ENCODE measurements at places on chromosomes 1 and 21.

DNA sequence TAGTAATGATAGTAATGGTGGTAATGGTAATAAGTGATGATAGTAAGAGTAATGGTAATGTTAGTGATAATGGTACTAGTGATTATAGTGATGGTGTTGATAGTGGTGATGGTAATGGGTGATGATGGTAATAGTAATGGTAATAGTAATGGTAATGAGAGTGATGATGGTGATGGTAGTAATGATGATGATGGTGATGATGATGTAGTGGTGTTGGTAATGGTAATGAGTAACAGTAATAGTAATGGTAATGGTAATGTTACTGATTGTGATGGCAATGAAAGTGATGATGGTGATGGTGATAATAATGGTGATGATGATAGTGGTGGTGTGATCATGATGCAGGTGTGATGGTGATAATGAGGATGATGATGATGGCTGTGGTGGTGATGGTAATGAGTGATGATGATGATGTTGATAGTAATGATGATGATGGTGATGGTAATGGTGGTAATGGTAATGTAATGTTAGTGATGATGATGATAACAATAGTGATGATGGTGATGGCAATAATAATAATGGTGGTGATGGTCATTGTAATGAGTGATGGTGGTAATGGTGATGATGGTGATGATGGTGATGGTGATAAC lies 235.0 kb downstream of the MATN1 start:
- H3K4me1 ChIP-seq: no peaks in the 10 kb centered on the region
- H3K4me3 ChIP-seq: no peak overlapping the region
- no peak overlapping the region for H3K27ac ChIP-seq
- no peaks in the 10 kb centered on the region for H3K27me3 ChIP-seq
- no peaks in the 10 kb centered on the region for H3K36me3 ChIP-seq

DNA sequence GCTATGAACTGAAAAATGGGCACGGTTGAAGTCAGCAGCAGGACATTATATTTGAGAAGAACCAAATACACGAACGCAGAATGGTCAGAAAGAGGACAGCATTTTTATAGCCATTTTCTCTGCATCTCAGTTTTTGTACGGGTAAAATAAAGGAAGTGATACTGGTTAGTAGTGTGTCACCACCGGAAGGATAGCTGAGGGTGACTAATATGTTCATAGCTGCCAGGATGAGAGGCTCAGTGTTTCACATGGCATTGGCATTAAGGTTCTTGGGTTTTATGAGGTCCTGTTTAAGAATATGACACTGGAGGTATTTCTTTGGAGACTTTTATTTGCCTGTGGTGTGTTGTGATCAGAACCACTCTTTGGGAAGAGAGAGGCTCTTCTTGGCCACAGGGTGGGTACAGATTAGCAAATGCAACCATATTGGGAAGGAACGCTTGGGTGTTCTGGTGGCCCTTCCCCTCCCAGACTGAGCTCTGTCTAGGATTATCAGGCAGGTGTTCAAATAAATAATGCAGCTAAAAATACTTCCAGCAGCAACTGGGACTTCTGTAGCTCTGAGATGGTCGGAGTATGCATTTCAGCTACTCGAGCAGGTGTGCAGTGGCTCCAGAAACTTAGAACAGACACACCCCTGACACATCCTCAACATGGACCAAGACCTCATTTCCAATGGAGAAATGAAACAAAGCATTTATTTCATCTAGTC lies 158.2 kb downstream of the PBX1 start:
- no peak overlapping the region for H3K27ac ChIP-seq
- DNase-seq: no peak
- no peak overlapping the region for H3K4me3 ChIP-seq
- H3K4me1 ChIP-seq: peaks cover 71% of the 10 kb centered on the region
- no peaks in the 10 kb centered on the region for H3K27me3 ChIP-seq

DNA sequence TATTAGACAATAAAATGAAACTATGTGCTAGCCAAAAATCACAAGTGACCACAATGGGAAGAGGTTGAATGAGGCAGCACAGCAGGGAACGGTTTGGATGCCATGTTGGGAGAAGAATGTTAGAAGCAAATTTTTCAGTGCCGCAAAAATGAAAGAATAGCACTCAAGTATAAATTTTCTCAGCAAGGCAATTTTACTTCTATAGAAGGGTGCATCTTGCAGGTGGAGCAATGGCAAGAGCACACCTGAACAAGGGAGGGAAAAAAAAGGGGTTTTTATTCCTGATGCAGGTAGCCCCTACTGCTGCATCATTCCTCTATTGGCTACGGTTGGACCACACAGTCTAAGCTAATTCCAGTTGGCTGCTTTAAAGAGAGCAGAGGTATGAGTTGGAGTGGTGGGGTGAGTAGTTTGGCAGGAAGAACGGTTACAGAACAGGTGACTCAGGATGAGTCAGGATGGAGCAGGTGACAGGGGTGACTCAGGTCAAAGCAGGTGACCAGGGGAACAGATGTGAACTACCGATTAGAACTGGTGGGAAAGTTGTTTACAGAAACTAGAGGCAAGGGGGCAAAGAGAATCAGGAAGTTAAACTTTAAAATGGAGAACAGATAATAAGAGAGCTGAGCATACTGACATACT lies 301.1 kb upstream of the NRIP1 start:
- no peaks in the 10 kb centered on the region for H3K27me3 ChIP-seq
- H3K36me3 ChIP-seq: no peaks in the 10 kb centered on the region
- no peak overlapping the region for H3K4me3 ChIP-seq

GRCh38 chr1:41274752-41275545 lies 32.8 kb upstream of the SCMH1 start:
- H3K4me3 ChIP-seq: no peak overlapping the region
- no peaks in the 10 kb centered on the region for H3K4me1 ChIP-seq
- H3K36me3 ChIP-seq: no peaks in the 10 kb centered on the region
- no peaks in the 10 kb centered on the region for H3K27me3 ChIP-seq

DNA sequence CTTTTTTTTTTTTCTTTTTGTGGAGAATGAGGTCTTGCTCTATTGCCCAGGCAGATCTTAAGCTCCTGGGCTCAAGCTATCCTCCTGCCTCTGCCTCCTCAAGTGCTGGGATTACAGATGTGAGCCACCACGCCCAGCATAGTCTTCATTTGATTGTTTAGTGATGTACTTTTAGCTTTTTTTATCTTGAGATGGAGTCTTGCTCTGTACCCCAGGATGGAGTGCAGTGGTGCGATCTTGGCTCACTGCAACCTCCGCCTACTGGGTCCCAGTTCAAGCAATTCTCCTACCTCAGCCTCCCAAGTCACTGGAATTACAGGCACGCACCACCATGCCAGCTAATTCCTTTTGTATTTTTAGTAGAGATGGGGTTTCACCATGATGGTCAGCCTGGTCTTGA lies 24.0 kb upstream of the LRRC3 start:
- H3K4me1 ChIP-seq: no peaks in the 10 kb centered on the region
- no peak overlapping the region for H3K4me3 ChIP-seq
- H3K27me3 ChIP-seq: no peaks in the 10 kb centered on the region
- H3K27ac ChIP-seq: no peak overlapping the region

- no peaks in the 10 kb centered on the region for H3K27me3 ChIP-seq
- no peak for DNase-seq
- no peak overlapping the region for H3K4me3 ChIP-seq
- no peaks in the 10 kb centered on the region for H3K4me1 ChIP-seq
These were observed 70.7 kb downstream of the COL24A1 start for GRCh38 chr1:86085741-86086409.

DNA sequence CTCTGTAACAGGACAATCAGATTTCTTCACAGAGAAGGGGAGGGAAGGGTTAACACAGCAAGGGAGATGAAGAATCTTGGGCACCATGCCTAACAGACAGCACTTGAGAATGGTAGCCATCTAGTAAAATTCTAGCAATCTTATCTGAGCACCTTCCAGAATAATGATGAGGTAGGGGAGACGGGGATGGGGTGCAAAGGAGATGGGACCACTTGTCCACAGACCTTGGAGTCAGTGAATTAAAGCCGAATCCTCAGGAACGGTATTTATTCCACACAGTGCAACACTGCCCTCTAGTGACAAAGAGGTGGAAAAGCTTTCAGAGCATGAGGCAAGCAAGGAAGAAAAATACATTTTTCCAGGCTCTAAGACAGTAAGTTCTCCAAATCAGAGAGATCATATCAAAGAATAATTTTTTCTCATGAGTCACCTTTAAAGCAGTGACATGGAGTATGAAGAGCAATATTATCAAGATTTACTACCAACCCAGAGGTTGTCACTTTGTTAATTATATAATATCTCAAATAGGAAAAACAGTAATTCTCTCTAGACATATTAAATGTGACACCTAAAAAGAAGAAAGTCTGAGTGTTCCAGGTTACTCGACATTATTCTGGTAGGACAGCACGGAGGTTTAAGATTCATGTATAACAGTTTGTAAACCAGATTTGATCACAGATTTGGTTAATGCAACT lies 43.3 kb upstream of the LPAR3 start:
- H3K27ac ChIP-seq: no peak overlapping the region
- no peaks in the 10 kb centered on the region for H3K36me3 ChIP-seq
- DNase-seq: peak; percentile 82
- no peaks in the 10 kb centered on the region for H3K27me3 ChIP-seq
- H3K4me1 ChIP-seq: peaks cover 5% of the 10 kb centered on the region

DNA sequence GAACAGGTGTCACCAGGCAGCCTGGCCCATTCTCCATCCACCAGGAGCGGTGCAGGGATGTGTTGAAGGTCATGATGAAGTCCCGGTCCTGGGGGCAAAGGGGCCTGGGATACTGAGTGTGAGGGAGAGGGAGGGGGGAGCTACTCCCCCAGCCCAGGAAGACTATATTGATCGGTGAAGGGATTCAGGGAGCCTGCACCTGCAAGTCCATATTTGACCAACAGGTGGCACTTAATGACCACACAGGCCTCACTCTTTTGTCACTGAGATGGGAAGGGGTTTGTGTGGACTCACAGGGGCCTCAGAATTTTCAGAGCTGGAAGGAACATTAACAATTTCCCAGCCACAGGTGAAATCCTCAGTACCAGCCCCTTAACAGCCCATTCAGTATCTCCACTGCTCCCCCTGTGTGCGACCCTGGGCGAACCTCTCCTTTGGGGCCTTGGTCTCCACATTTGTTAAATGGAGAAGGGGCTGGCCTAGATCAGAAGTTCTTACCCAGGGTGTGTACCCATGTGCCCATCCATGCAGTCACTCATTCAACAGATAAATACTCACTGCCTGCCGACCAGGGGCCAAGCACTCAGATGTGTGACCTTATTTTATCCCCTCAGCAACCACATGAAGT lies 55.6 kb downstream of the NKAIN1 start:
- H3K4me3 ChIP-seq: no peak overlapping the region
- H3K36me3 ChIP-seq: no peaks in the 10 kb centered on the region
- H3K4me1 ChIP-seq: no peaks in the 10 kb centered on the region
- peak; percentile 49 for DNase-seq

GRCh38 chr1:56376188-56376984 lies 203.0 kb downstream of the PLPP3 start:
- no peaks in the 10 kb centered on the region for H3K27me3 ChIP-seq
- DNase-seq: no peak
- H3K36me3 ChIP-seq: no peaks in the 10 kb centered on the region
- no peak overlapping the region for H3K27ac ChIP-seq
- no peak overlapping the region for H3K4me3 ChIP-seq
- H3K4me1 ChIP-seq: peaks cover 52% of the 10 kb centered on the region

DNA sequence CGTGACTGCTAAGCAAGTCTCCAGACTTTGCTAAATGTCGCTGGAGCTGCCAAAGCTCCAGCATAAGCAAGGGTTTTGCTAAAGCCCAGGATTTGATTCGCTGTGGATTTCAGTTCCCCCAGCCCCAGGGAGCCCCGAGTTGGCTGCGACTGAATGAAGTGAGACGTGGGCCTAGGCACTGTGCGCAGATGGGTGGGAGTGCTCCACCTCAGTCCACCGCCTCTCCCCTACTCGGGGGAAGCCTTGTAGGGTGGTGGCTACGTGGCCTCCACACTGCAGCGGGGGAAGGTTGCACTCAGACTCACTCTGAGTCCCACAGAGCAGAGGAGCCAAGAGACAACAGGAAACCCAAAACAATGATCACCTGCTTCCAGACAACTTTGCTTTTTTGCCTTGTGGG lies 397.8 kb upstream of the VAMP3 start:
- no peak overlapping the region for H3K4me3 ChIP-seq
- no peak for DNase-seq
- H3K36me3 ChIP-seq: no peaks in the 10 kb centered on the region
- H3K27me3 ChIP-seq: no peaks in the 10 kb centered on the region
- H3K4me1 ChIP-seq: peaks cover 21% of the 10 kb centered on the region

- H3K27me3 ChIP-seq: no peaks in the 10 kb centered on the region
- H3K4me3 ChIP-seq: no peak overlapping the region
- no peak overlapping the region for H3K27ac ChIP-seq
- no peak for DNase-seq
- no peaks in the 10 kb centered on the region for H3K36me3 ChIP-seq
These were observed 610.9 kb downstream of the LRRIQ3 start for GRCh38 chr1:73587080-73587479.

DNA sequence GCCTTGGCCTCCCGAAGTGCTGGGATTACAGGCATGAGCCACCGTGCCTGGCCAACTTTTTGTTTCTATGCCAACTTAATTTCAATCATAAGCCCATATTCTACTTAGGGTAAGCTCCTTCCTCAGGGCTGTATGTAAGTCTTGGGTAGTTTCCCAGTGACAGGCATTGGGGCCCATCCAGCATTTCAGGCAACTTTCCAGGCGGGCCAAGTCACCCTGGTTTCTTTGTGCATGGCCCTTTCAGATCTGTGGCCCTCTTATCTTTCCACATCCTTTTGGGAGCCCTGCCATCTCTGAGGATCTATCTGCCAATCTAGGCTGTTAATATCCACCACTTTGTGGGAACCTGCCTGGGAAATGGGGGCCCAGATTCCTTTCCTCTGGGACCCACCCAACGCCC lies 58.7 kb downstream of the TNN start:
- no peak overlapping the region for H3K4me3 ChIP-seq
- no peaks in the 10 kb centered on the region for H3K27me3 ChIP-seq
- H3K4me1 ChIP-seq: no peaks in the 10 kb centered on the region
- DNase-seq: peak; percentile 49

DNA sequence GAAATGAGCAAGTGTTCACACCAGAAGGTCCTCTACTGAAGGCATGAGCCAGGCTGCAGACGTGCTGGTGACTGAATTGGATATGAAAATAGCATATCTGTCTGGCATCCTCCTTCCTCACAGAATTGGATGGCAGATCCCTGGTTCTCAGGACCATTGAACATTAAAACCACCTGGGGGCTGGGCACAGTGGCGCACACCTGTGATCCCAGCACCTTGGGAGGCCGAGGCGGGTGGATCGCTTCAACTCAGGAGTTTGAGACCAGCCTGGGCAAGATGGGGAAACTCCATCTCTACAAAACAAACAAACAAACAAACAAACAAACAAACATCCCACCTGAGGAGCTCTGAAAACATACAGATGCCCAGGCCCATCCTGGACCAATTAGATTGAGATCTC lies 23.4 kb downstream of the TEX35 start:
- no peaks in the 10 kb centered on the region for H3K4me1 ChIP-seq
- H3K4me3 ChIP-seq: no peak overlapping the region
- H3K27ac ChIP-seq: no peak overlapping the region
- no peaks in the 10 kb centered on the region for H3K27me3 ChIP-seq

All from cardiac muscle cell (in vitro differentiated cells and primary cell).